ENCODE measurements at places on chromosomes 6 and 20.

DNA sequence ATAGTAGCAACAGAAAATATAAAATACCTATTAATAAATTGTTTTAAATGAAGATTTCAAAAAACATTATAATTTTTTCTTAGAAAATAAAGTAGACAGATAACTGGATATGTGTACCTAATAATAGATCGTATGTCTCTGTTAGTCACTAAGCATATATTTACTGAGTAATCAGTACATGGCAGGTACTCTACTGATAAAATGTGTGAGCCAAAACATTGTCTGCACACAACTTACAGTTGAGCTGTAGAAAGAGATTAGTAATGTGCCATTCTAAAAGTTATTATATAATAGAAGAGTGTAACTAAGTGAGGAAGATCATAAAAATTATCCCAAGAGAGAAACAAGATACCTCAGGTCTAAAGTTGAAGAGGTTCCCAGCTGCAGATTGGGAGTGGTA lies 929.9 kb upstream of the EPHA7 start:
- no peaks in the 10 kb centered on the region for H3K27me3 ChIP-seq
- no peak overlapping the region for H3K4me3 ChIP-seq
- H3K36me3 ChIP-seq = no peaks in the 10 kb centered on the region
- DNase-seq = no peak

DNA sequence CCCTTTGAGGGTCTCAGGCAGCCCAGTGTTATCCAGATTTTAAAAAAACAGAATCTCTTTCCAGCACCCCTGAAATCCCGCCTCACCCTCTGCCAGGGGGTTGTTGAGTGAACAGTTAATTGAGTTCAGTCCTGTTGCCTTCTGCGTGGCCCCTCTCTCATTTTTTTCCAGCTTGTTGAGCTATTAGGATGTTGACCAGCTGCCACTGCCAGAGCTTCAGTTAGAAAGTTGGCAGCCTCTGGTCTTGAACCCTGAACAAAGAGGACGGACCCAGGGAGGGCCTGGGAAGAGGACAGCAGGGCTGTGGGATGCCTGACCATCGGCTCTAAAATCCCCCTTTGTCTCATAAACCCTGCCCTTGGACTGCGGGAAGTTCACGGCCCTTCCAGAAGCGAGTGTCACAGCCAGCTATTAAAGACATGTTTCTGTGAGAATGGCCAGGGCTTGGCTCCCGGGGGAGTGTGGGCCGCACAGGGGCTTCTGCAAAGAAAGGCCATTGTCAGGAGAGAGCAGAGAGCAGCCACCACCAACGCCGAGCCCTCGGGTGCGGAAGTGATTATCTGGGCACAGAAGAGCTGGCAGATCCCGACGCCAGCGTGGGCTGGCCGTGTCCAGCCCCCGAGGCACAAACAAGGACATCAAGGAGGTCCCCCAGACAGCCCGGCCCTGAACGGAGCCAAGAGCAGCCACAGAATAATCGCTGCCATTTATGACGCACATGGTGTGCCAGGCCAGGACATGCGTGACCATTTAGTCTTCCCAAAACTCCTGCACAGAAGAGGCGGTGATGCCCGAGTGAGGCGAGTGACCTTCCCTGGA lies 189.0 kb downstream of the ANKRD60 start:
- H3K27me3 ChIP-seq = peaks cover 4% of the 10 kb centered on the region
- no peaks in the 10 kb centered on the region for H3K36me3 ChIP-seq
- no peak overlapping the region for H3K27ac ChIP-seq
- no peak for DNase-seq
- H3K4me3 ChIP-seq = no peak overlapping the region

- no peak overlapping the region for H3K4me3 ChIP-seq
- no peak overlapping the region for H3K27ac ChIP-seq
- H3K27me3 ChIP-seq = no peaks in the 10 kb centered on the region
- DNase-seq = no peak
- no peaks in the 10 kb centered on the region for H3K36me3 ChIP-seq
These were observed 108.1 kb upstream of the PRDM1 start for GRCh38 chr6:105977934-105978504.

DNA sequence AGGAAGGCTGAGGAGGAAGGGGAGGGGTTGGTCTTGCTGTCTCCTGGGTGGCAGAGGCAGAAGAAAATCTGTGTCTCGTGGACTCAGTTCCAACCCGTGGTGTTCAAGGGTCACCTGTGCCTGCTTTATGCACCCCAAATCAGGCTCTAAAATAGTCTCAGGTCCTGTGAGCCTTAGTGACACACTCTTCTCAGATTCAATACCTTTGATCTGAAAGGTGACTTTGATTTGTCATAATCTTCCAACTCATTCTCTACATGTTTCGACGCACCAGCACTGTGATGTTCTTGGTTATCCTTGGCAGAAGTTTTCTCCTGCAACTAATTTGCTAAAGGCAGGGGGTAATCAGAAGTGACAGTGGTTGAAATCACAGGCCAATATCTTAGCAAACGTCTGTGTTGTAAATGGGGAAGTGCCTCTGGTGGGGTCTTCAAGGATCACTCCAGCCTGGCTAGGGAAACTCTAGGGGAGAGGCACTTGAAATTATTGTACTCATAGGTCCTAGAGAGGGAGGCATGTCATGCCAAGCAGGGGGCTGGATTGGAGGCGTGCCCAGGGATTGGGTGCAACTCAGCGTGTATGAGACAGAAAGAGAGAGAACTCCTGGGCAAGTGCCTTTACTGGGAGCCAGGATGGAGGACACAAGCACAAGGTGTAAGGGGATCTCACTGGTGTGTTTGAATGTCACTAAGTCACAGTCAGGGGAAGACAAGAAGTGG lies 19.0 kb upstream of the PRND start:
- peaks cover 16% of the 10 kb centered on the region for H3K4me1 ChIP-seq
- peaks cover 23% of the 10 kb centered on the region for H3K36me3 ChIP-seq
- no peak for DNase-seq
- H3K4me3 ChIP-seq = no peak overlapping the region
- H3K27me3 ChIP-seq = no peaks in the 10 kb centered on the region
- H3K27ac ChIP-seq = no peak overlapping the region

DNA sequence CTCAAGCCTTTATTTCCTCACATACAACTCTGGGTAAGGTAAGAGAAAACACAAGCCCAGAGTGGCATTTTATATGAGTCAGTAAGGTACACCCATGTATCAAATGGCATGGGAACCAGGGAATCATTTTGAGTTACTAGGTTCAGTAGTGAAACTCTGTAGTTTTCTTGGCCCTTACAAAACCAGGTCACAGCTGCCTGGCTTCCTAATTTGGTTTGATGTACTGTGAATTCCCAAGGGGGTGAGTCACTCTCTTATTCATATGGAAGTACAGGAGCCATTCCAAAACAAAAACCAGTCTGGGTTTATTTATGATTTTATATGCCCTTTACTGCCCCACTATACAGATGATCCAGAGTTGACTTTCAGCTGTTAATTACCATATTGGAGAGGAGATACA lies 70.7 kb downstream of the PDE7B start:
- no peak overlapping the region for H3K4me3 ChIP-seq
- H3K27ac ChIP-seq = no peak overlapping the region
- H3K4me1 ChIP-seq = no peaks in the 10 kb centered on the region
- H3K36me3 ChIP-seq = no peaks in the 10 kb centered on the region
- no peak for DNase-seq

GRCh38 chr6:9937031-9937763 lies 477.7 kb downstream of the TFAP2A start:
- H3K27me3 ChIP-seq = no peaks in the 10 kb centered on the region
- no peaks in the 10 kb centered on the region for H3K4me1 ChIP-seq
- H3K4me3 ChIP-seq = no peak overlapping the region
- H3K27ac ChIP-seq = no peak overlapping the region

GRCh38 chr6:142482249-142482648 lies 180.4 kb downstream of the ADGRG6 start:
- H3K27ac ChIP-seq = no peak overlapping the region
- no peak overlapping the region for H3K4me3 ChIP-seq
- no peak for DNase-seq
- no peaks in the 10 kb centered on the region for H3K27me3 ChIP-seq

GRCh38 chr6:37376078-37376743 lies 22.4 kb downstream of the RNF8 start:
- no peaks in the 10 kb centered on the region for H3K4me1 ChIP-seq
- no peak overlapping the region for H3K27ac ChIP-seq
- H3K27me3 ChIP-seq = no peaks in the 10 kb centered on the region
- H3K36me3 ChIP-seq = peaks cover 61% of the 10 kb centered on the region
- H3K4me3 ChIP-seq = no peak overlapping the region

- H3K4me1 ChIP-seq = peaks cover 8% of the 10 kb centered on the region
- H3K27me3 ChIP-seq = no peaks in the 10 kb centered on the region
- peak; percentile 43 for DNase-seq
These were observed 15.5 kb upstream of the CLDN20 start for GRCh38 chr6:155248008-155249001.

GRCh38 chr6:8608737-8609136 lies 173.4 kb upstream of the SLC35B3 start:
- H3K4me3 ChIP-seq = no peak overlapping the region
- no peaks in the 10 kb centered on the region for H3K27me3 ChIP-seq
- DNase-seq = no peak
- no peaks in the 10 kb centered on the region for H3K4me1 ChIP-seq

DNA sequence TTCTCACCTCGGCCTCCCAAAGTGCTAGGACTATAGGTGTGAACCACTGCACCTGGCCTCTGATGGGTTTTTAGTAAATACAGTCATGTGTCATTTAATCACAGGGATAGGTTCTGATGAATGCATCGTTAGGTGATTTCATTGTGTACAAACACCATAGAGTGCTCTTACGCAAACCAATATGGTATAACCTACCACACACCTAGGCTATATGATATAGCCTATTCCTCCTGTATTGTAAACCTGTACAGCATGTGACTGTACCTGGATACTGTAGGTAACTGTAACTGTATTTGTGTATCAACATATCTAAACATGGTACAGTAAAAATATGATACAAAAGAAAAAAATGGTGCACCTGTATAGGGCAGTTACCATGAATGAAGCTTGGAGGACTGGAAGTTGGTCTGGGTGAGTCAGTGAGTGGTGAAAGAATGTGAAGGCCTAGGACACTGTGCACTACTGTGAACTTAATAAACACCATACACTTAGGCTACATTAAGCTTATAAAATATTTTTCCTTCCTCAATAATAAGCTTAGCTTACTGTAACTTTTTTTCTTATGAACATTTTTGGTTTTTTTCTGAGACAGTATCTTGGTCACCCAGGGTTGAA lies 10.0 kb downstream of the BICRAL start:
- H3K27ac ChIP-seq = no peak overlapping the region
- DNase-seq = no peak
- no peak overlapping the region for H3K4me3 ChIP-seq
- peaks cover 52% of the 10 kb centered on the region for H3K4me1 ChIP-seq
- H3K36me3 ChIP-seq = no peaks in the 10 kb centered on the region

DNA sequence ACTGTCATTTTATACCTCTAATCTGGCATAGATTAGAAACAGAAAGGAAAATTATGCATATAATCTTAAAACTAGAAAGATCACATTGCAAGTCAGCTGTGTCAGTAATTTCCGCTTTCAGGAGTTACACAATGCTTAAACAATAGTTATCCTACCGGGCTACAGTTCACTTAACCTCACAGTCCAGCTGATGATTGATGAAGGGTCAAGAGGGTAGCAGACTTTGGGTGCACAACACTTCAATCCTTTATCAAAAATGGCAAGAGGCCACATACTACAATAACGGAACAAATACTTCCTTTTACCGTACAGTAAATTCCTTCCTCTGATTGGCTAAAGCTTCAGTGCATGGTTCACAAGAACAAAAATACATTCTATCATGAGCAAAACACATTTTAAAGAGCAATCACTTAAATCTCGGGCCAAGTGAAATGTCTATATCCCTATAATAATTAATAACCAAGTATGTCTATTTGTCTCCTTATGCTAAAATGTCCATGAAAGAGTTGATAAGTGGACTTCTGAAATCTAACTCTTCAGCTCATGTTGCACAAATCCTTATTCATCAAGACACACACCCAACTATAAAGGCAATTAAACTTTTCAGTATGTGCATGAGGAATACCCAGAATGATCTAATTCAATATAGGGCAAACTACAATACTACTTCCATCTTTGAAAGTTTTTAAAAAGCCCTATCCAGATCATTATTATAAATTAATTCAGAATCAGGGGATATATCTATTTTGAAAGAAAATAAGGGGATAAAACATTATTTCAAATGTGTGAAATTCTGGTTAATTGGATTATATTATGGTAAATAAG lies 76.8 kb downstream of the HIVEP2 start:
- no peak overlapping the region for H3K4me3 ChIP-seq
- H3K27me3 ChIP-seq = no peaks in the 10 kb centered on the region
- peak overlapping the region; percentile 55 for H3K27ac ChIP-seq
- peaks cover 66% of the 10 kb centered on the region for H3K4me1 ChIP-seq
- peak; percentile 99 for DNase-seq

DNA sequence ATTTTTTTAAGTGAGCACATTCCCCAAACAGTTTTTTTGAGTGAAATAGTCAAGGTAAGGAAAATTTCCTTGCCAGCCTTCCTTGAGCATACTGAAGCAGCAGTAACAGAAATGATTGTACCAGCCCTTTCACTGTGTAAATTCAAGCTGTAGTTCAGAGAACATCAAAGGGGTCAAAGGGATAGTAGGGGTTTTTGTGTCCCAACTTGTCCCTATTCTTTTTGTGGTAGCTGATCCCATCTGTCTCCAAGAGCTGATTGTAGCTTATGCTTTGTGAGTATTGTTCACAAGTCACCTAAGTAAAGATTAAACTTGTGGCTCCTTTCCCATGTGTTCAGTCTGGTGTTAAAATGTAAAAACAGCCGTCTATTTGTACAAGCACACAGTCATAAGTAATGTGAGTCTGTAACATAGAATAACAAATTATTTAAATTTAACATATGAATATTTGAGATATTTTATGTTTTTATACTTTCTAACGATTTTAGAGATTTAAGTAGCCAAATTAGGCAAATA lies 185.0 kb downstream of the CENPW start:
- no peak for DNase-seq
- H3K27ac ChIP-seq = no peak overlapping the region
- no peak overlapping the region for H3K4me3 ChIP-seq
- no peaks in the 10 kb centered on the region for H3K27me3 ChIP-seq
- no peaks in the 10 kb centered on the region for H3K4me1 ChIP-seq

DNA sequence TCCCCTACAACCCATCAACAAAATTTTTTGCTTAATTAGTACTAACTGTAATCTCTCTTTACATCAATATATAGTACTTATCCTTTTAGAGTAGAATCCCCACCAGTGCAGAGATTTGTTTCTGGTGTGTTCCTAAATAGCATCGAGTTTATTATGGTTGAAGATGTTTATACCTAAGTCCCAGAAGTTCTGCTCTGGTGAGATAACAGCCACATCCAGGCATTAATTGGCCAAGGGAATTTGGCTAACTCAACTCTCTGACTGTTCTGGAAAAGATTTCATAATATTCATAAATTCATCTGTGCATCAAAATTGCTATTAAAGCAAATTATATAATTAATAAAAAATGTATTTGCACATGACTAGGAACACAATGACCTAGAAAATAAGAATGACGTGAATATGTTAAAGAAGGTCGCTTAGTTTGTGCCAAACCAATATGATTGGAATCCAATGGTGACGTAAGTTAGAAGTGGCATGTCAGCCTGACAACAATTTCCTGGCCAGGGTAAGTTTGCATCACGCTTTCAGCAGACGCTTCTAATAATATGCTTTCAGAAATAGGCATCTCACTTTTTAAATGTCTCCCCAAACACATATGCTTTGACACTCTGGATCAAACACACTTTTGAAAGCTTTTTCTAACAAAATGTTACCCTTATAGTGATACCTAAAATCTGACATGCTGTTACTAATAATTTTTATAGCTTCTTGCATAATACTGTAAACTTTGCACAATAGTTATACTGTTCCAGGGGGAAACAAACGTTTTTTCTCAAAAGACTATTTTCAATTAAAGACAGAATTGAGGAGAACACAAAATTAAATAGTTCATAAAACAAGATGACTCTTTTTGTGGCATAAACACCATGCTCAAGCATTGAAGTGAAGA lies 236.7 kb downstream of the TENT5A start:
- no peaks in the 10 kb centered on the region for H3K27me3 ChIP-seq
- no peaks in the 10 kb centered on the region for H3K36me3 ChIP-seq
- H3K4me3 ChIP-seq = no peak overlapping the region
- no peak overlapping the region for H3K27ac ChIP-seq
- peaks cover 9% of the 10 kb centered on the region for H3K4me1 ChIP-seq
- no peak for DNase-seq

Data from HepG2 (cell line).